Stimulated activated CD4-positive, alpha-beta T cell treated with anti-CD3 and anti-CD28 coated beads, TNF-alpha, amount 100 ng/mL, for 4 hours (primary cell): ENCODE measurements at places on chromosomes 12 and 14.

DNA sequence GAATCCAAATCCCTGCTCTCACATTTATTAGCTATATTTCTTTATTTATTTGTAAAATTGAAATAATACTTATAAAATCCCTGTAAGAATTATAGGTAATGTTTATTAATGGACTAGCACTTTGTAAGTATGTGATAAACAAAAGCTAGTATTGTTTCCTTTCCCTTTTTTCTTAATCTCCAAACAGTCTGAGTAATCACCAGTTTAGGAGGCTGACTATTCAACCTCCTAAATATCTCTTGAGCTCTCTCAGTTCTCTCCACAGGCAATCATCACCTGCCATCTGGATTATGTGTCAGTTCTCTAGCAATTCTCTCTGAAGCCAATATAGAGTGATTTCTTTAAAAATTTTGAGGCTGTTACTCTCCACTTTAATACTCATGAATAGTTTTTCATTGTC is 9.2 kb upstream of the LYZ start:
- no peak for DNase-seq

- no peak for DNase-seq
These were observed 231.5 kb downstream of the AACS start for GRCh38 chr12:125296701-125297100.

DNA sequence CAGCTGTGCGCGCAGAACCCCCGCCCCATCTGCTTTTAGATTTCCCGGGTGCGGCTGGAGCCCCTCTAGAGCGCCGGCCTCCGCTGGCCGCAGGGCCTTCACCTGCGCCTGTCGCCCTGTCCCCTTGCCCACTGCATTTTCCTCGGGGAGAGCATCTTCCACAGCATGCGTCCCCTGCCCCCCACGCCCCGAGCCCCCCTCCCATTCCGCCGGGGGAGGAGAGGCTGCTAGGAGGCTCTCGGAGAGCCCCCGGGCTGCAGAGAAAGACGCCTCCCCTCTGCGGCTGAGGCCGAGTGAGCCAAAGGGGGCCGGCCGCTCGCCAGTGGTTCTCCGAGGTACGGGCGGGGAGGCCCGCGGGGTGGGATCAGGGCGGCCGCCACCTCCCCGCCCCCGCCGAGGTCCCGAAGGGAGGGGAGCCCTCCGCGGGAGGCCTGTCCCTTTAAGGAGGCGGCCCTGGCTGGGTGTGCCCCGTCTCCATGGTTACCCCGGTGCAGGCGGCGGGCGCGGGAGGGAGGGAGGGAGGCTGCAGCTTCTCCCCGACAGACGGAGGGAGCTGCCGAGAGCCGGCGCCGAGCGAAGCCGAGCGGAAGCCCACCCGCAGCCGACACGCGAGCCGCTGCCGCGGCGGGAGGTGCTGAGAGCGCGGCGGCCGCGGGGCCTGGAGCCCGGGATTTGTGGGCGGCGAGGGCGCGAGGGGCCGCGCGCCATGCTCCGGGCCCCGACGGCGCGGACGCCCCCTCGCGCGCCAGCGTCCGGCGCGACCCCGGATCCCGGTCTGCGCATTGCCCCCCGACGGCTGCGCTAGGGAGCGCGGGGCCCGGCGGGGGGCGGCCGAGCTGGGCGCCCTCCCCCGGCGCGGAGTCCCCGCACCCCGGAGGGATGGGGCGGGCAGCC is at the start of gene KCNH3:
Gene KCNH3 (plus strand): TSS at position 521 of the 894 bp plus-strand sequence. CDS start 387 bp downstream, outside the sequence.
- DNase-seq, result peak; percentile 67

DNA sequence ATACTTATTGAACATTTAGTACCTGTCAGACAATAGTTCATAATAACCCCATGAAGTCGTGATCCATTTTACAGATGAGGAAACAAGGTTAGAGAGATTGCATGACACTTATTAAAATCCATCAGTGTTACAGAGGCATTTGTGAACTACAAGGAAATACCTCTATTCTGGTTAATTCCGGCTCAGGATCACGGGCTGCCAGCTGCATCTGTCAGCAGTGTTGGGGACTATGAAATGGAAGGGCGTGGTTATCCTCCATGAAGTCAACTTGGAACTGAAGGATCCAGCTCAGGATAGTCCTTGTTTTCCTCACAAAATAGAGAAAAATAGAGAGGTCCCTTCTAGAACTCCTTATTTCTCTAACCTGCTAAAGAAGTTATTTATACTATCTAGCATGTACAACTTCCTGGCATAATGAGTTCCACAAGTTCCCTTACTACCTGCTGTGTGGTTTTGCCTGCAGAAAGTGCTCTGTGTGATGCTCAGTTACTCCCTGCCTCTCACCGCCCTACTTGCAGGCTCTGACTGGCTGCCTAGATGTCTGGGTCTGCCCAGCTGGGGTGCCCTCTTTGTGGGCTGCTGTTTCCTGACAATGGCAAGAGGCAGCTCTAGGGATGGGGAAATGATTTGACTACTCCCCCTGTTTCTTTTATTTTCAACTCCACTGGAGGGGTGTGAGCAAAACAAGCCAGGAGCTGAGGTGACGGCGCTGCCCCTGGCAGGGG is 36.8 kb downstream of the PLXNC1 start:
- DNase-seq, result no peak

- no peak for DNase-seq
These were observed 116.2 kb upstream of the ARID2 start for GRCh38 chr12:45613296-45613695.

- DNase-seq, result no peak
These were observed 382.2 kb downstream of the FUT8 start for GRCh38 chr14:65794674-65795279.

GRCh38 chr14:51094282-51094821 is 553 bp downstream of the TRIM9 start:
- no peak for DNase-seq

DNA sequence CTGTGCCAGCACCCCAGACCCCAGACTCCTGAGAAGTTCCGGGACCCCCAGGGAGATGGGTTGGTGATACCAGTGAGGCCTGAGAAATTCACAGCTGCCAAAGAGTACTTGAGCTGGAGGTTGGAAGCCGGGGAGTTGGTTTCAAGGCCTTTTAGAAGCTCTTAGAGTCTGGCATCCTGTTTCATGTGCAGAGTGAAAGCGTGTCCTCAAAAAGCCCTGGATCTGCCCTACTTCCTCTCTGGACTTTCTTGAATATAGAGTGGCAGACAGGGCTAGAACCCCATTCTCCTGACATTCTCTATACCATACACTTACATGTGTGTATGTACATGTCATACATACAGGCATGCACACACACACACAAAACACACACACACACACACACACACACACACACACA is 31.3 kb upstream of the PPM1A start:
- DNase-seq, result no peak

GRCh38 chr12:64633940-64634337 is 23.6 kb downstream of the RASSF3 start:
- no peak for DNase-seq

GRCh38 chr14:68979021-68979721 is at the start of gene ACTN1:
TSS of gene ACTN1 (minus strand) at chr14:68979302. CDS start at chr14:68979056, 246 bp downstream.
- peak; percentile 37 for DNase-seq

DNA sequence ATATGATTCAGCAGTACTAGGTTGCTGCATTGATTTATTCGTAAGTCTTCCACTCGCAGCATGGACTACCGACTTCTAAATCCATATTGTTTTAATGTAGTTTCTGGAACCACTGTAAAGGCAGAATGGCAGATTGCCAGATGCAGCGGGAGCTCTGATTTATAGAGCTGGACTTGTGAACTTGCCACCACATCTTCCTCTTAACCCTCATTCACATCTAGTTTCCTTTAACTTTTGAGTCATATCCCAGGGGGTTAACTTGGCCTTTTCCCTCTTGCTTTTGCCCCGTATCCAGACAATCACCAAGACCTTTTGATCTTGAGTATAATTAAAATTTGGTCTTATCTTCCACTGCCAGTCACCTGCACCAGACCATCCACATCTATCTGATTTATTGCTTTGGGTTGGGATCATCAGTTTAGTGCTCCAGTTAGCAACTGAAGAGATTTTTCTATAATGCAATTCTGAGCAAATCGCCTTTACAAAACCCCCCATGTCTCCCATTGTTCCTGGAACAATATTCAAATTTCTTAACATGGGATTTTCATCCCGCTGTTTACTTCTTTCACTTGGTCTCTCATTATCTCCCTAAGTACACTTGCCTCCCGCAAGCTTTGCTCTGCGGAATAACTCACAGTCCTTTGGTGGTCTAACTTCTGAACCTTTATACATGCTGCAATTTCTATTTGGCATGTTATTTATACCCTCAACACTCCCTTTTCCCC is 130.5 kb downstream of the ACSS3 start:
- no peak for DNase-seq

DNA sequence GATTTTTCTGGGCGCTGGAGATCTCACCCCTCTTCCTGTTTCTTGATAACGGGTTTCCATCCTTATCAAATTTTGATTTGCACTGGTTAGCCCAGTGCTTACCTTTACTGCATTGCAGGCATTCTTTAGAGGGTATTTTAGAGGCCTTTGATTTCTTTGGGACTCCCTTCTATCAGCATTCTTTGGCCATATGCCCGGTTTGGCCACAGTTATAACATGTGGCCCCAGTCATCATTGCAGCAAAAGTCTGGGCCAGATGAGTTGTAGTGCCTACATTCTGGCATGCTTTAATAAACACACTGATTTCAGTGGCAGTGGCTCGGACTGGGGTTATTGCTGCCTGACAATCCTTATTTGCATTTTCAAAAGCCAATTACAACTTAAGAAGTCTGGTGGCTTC is 82.3 kb downstream of the KCNMB4 start:
- DNase-seq, result no peak

GRCh38 chr12:4486980-4487379 is 41.4 kb upstream of the FGF6 start:
- DNase-seq, result no peak

GRCh38 chr12:83183132-83183531 is 496.4 kb downstream of the TMTC2 start:
- DNase-seq, result no peak

DNA sequence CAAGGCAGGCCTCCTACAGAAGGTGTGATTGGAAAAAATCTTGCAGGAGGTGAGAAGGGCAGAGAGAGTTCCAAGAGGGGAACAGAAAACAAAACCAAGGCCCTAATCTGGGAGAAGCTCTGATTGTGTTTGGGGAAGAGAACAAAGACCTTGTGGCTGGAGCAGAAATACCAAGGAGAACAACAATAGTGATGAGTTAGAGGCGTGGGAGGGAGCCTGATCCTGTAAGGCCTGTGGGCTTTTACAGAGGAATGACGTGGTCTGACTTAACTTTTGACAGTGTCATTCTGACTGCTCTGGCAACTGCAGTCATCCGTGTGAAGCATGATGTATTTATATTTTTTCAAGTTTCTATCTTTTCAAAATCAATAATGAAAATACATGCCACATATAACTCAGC is 200.6 kb downstream of the ANO4 start:
- no peak for DNase-seq

GRCh38 chr12:106845902-106846301 is 71.4 kb downstream of the RIC8B start:
- DNase-seq, result no peak

GRCh38 chr12:25023808-25024207 is 74.9 kb upstream of the BCAT1 start:
- no peak for DNase-seq

GRCh38 chr12:78914859-78915331 is 50.3 kb downstream of the SYT1 start:
- DNase-seq, result no peak

DNA sequence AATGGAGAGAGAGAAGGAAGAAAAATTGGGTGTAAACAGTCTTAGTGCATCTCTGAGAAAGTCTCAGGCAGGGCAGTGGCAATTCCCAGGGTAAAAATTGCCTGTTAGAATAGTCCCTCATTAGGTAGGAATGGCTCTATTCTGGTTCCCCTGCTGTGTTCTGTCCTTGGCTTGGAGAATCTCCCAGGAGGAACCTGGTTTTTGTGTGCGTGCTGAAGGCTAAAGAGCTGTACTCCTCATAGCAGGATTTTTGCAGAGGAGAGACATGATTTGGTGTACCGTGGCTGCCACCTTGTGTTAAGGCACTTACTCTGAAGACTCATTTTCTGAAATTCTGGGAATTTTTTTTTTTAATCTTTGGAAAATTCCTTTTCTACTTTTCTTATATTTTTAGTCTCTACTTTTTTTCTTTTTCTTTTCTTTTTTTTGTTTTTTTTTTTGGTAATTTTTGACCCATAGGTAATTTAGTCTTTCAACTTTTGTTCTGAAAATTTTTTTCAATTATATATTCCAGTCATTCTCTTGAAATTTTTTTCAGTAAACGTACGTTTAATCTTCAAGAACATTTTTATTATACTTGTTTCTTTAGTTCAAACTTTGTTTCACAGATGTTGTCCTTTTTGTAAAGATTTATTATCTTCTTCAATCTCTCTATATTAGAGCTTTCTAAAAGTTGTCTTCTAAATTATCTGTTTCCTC is 63.8 kb downstream of the FBXO33 start:
- DNase-seq, result no peak

DNA sequence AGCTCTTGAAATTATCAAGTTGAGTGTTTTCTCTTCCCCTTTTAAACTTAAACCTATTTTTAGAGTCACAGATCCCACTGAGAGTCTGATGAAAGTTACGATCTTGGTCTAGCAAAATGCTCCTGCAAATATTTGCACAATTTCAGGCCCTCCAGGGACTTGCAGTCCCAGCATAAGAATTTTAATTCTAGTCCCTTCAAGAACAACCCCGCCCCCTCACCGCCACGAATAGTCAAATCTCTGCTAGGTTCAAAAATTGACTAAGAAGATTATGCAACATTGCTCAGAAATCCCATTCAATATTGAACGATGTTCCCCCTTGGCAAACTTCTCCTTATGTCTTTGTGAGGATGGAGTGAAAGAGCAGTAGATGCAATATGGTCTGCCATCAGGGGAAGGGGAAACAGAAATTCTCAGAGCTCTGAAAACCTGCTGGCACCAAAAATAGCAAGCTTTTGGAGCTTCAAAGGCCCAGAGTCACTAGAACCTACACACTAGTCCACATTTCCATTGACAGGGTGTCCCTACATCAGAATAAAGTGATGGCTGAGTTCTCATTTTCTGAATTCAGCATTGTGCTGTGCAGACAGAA is 127.5 kb upstream of the CCDC175 start:
- DNase-seq, result no peak

DNA sequence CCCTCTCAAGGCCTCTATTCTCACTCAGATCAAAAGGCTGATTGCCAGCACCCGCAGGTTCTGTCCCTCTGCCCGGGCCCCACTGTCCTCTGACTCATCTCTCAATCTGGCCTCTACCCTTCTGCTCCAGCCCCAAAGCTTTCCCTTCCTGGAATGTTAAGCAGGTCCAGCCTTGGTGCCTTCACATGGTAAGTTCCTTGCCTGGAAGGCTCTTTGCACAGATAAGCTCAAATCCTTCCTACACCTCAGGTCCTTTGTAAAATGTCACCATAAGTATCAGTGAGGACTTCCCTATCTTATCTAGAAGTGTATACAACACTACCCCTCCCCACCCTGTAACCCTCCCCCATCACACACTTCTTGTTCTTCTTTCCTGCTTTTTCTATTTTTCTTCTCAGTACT is 22.2 kb downstream of the LPCAT3 start:
- DNase-seq, result no peak

DNA sequence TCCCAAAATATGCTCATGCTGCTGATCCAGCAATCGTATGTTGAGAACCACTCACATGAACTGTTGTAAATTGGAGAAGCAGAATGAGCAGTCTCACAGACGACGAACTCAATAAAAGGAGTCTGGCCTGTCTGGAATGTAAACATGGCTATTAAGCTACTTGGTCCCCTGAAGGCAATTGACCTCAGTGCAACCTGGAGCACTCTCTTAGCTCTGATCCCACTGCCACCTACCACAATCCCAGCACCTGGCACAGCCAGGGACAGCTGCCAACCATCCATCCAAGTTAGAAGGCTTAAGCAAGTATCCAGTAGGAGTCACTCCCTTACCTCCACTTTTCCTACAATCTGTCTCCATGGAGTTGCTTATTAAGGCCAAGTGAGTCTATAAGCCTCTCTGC is 406.9 kb upstream of the CLEC14A start:
- DNase-seq, result no peak
